ENCODE measurements at places on chromosomes 3 and 15. TPM values are rescaled to one million over a fixed set of nuclear protein-coding genes. Genes with fewer than 3 reads are reported as not detected.

GRCh38 chr3:61924090-61924735 is 362.8 kb downstream of the PTPRG start:
- no peak for DNase-seq

GRCh38 chr3:73055583-73055982 is 5.9 kb upstream of the EBLN2 start:
- DNase-seq = no peak

HCLS1 gene
- total RNA-seq = 0.85 TPM

DNA sequence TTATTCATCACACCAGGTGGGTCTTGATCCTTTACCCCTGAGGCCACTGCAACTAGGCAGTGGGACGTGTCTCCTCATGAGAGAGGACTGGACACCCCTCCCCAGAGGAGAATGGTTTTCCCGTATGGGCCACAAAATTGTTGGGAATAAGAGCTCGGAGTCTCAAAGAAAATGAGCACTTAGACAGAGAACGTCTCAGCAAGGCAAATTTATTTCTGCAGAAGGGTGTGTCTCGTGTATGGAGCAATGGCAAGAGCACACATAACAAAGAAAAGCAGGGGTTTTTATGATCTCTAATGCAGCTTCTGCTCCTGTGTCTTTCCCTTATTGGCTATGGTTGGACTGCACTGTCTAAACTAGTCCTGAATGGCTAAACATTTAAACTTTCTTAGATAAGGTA is 803.5 kb downstream of the PLOD2 start:
- DNase-seq = no peak

PGBD4 gene
- 2.3 TPM for total RNA-seq

DNA sequence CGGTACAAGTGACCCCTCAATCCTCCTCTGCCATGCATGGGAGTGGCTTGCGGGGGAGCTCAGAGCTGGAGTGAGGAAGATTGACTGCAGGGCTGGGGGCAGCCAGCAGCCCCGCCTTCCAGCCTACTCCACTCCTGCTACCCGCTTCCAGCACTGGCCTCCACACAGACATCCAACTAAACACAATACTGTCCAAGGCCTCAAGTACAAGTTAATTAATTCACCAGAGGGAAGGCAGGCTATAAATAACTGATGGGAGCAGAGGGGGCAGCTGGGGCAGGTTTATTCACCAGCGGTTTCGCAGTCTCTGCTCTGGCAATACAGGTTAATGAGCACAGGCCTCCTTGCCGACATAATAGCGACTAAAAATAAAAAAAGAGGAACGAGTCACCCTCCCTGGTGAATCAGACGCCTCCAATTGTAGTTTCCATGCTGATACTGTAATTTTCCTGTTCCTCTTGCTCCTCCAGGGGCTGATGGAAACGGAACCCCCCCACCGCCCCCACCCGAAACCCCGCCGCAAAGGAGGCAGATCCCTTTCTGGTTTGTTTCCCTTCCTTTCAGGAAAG is 166.4 kb upstream of the TLE3 start:
- DNase-seq = no peak

DNA sequence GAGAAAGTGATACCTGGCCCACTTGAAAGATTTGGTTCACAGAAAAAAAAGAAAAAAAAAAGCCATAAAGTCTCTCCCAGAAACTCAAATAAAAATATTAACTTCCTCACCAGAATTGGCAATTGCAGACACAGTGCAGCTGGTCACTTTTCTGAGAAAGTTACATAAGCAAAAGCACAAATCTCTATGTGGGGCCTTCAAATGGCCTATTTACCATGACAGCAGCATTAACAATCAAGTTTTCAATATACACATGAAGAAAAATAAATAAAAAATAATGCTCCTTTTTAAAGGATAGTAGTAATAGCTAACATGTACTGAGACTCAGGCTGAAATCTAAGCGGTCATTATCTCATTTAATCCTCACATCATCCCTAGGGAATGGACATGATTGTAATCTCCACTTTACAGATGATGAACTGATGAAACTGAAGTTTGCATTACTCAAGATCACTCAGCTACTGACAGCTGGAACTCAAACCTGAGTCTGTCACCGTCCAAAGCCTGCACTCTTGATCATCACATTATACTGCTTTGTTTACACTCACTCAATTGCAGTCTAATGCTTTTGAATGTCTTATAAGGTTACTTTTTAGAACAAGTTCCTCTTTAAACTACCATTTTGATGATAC is 3.3 kb downstream of the NPTN start:
- DNase-seq = no peak

GRCh38 chr3:107493134-107493533 is 29.6 kb upstream of the BBX start:
- DNase-seq = no peak

DNA sequence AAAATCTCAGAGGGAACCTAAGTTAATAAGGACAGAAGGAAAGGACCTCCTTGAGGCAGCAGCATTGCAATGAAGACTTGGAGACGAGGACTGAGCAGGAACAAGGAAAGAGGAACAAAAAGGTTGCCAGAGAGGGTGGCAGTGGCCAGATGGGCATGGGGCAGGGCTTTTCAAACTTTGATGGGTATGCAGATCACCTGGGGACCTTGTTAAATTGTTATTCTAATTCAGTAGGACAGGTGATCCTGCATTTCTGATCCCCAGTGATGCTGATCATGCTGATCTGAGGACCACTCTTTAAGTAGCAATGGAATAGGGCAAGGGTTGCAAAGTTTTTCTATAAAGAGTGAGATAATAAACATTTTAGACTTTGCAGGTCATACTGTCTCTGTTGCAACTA is 11.1 kb downstream of the COL6A6 start:
- no peak for DNase-seq

RBP2 gene
- not detected for total RNA-seq

GRCh38 chr3:177529071-177529550 is 331.8 kb upstream of the TBL1XR1 start:
- DNase-seq = no peak

- no peak for DNase-seq
These were observed 820.8 kb downstream of the IGSF11 start for GRCh38 chr3:118213892-118214291.

ZCWPW2 gene
- 0.82 TPM for total RNA-seq

- DNase-seq = no peak
These were observed 86.8 kb upstream of the PSMD6 start for GRCh38 chr3:64110071-64110470.

GRCh38 chr3:116939091-116939490 is 229.5 kb downstream of the TUSC7 start:
- no peak for DNase-seq

GRCh38 chr3:186365202-186365974 is 3.4 kb upstream of the DGKG start:
- DNase-seq = no peak

GRCh38 chr3:32991781-32992180 is 40.3 kb downstream of the CCR4 start:
- no peak for DNase-seq

DNA sequence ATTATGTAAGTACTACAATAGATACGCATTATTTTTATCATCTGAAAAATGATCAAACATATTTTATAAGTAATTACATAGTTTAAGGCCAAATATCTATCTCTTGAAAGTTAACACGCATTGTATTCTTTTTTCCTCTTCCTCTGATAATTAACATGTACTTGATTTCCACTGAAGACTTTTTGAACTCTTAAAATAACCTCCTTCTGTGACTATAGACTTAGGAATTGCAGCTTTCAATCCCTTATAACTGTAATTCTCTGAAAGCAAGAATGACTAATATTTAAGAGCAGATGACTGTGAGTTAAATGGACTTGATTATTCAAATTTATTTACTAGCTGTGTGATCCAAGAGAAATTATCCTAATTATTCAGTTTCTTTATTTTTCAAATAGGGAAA is 730.6 kb upstream of the NECTIN3 start:
- DNase-seq = no peak

TM4SF18 gene
- total RNA-seq = 54.5 TPM

- DNase-seq = no peak
These were observed 76.9 kb upstream of the STXBP5L start for GRCh38 chr3:120831066-120831465.

DNA sequence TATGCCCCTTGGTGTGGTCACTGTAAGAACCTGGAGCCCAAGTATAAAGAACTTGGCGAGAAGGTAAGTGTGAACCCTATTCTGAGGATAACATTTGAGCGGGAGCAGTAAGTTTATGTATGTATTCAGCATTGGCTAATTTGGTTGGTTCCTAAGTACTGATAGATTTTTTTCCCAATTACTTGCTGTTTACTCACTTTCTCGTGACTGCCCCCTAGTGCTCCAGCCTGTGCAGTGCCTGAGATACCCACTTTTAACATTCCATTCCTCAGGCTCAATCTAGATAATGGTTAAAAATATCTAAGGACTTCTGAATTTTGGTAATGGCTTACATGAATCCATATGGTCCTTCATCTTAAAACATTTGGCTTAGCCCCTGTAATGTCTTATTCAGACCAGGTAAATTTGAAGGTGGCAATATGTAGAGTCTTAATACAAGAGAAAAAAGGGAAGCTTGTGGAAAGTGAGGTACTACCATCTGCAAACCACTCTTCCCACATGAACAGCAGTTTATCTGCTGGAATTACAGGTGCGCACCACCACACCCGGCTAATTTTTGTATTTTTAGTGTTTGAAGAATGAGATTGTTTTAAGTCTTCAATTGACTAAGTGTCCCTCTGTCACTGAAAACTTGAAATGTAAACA is 7.1 kb downstream of the ELL3 start:
- peak; percentile 65 for DNase-seq

GRCh38 chr3:56980243-56980642 is 80.2 kb upstream of the SPATA12 start:
- no peak for DNase-seq

SAMD7 gene
- not detected for total RNA-seq

- no peak for DNase-seq
These were observed 277.0 kb upstream of the PLSCR5 start for GRCh38 chr3:146881966-146882760.

MYO5C gene
- 28.2 TPM for total RNA-seq

GRCh38 chr15:77825252-77825542 is 192.5 kb upstream of the LINGO1 start:
- DNase-seq = no peak

GRCh38 chr15:84950570-84951111 is 31.0 kb upstream of the PDE8A start:
- no peak for DNase-seq

PLSCR2 gene
- total RNA-seq = 0.54 TPM
